ELF-1 (cell line): ENCODE measurements at places on chromosomes 5 and 9.

- DNase-seq, result no peak
Observed at GRCh38 chr5:40405996-40406740, 273.5 kb upstream of the PTGER4 start.

DNA sequence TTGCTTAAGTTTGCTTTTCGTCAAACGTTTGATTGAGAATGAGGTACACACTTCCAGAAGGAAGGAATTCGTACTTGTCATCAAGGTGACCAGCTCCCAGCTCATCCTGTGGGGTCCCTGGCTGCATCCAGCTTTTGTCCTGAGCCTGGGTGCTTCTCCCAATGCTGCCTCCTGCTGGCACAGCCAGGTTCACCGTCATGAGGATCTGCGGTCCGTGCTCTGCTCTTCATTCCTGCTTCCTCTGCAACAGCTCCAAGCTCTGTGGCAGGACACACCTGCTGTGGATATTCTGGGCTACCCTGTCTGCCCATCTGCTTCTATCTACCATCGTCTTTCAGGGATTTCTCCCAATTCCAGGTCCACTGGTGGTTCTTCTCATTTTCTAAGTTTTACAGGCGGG lies 13.3 kb upstream of the UBE2QL1 start:
- DNase-seq, result peak; percentile 72

DNA sequence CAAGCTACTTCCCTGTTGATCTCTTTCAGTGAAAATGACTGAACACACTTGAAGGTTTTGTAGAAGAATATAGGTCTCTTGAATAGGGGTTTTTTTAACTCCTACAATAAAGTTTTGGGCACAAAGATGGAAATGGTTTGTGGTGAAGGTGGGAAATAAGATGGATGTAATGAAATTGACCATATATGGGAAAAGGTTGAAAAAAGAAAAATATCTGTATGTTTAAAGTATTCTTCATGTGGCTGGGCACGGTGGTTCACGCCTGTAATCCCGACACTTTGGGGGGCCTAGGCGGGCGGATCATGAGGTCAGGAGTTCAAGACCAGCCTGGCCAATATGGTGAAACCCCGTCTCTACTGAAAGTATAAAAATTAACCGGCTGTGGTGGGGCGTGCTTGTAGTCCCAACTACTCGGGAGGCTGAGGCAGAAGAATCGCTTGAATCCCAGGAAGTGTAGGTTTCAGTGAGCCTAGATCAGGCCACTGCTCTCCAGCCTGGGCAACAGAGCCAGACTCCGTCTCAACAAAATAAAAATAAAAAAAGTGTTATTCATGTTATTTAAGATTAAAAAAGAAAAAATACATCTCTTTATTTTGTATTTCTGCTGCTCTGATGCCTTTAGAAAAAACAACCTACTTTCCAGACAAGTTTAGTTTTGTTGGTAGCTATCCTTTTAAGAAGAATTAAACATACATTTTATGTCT lies 2.2 kb downstream of the RBM27 start:
- DNase-seq, result no peak

DNA sequence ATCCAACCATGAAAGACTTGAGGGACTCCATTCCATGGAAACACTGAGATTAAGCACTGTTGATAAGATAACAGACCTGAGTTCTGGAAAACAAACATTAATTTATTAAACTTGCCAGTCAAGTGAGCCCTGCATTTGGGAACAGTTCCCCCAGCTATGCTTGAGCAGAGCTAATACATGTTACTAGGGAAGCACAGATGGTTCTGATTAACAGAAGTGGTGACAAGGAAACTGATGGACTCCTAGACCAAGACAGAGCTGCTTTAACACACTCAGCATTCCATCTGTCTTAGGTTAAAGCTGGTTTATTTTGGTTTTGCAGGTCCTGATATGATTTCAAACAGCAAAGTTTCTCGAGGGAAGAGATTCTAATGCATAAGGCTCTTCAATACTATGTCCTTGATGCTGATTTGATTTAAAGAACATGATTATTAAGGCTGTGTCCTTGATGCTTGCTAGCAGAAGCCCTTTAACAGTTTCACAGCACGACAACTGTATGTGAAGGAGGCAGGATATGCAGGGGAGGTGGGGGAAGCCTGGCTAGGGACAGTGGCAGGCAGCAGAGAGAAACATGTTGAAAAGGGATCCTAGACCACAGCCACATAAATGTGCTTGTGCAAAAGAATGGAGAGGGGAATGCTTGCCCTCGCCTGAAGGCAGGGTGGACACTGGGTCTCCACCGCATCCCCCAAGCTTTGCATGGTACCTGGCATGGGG lies 66.2 kb downstream of the ACTBL2 start:
- no peak for DNase-seq

DNA sequence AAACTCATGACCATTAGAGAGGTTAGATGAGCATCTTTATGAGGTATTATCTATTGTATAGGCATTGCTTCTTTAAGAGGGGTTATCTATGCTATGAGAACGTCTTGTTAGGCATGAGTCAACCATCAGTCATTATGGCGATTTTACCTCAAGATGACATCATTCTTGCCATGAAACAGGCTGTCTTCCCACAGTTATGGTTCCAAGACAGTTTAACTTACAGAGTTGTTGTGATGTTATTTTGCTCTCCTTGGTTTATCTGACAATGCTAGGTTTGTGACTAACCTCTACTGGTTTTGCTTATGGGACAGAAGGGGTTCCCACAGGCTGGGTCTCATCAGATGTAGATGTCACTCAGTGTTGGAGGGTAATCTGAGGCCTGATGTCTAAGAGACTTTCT lies 1864.7 kb upstream of the ACO1 start:
- no peak for DNase-seq

DNA sequence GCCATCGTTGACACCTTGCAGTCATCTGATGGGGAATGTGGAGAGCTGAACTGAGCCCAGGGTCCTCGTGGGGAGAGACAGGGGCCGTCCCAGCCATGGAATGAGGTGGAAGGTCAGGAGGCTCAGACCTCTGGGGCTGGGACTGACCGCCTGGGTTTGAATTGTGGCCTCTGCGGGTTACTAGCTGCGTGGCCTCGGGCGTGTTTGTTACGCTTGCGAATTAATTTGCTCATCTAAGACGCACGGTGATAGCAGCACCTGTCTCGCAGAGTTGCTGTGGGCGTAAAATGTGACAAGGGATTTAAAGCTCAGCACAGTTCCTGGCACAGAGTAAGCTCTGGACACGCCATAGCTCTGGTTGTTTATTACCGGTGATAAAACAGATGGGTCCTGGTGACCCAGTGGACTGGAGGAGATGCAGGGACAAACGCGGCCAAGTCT lies 19.4 kb upstream of the DAB2IP start:
- no peak for DNase-seq

DNA sequence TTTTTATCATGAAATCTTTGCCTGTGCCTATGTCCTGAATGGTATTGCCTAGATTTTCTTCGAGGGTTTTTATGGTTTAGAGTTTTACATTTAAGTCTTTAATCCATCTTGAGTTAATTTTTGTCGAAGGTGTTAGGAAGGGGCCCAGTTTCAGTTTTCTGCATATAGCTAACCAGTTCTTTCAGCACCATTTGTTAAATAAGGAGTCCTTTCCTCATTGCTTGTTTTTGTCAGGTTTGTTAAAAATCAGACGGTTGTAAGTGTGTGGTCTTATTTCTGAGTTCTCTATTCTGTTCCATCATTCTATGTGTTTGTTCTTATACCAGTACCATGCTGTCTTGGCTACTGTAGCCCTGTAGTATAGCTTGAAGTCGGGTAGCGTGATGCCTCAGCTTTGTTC lies 55.9 kb downstream of the YTHDC2 start:
- DNase-seq, result no peak

- no peak for DNase-seq
Observed at GRCh38 chr9:75039009-75039408, 10.9 kb upstream of the CARNMT1 start.

DNA sequence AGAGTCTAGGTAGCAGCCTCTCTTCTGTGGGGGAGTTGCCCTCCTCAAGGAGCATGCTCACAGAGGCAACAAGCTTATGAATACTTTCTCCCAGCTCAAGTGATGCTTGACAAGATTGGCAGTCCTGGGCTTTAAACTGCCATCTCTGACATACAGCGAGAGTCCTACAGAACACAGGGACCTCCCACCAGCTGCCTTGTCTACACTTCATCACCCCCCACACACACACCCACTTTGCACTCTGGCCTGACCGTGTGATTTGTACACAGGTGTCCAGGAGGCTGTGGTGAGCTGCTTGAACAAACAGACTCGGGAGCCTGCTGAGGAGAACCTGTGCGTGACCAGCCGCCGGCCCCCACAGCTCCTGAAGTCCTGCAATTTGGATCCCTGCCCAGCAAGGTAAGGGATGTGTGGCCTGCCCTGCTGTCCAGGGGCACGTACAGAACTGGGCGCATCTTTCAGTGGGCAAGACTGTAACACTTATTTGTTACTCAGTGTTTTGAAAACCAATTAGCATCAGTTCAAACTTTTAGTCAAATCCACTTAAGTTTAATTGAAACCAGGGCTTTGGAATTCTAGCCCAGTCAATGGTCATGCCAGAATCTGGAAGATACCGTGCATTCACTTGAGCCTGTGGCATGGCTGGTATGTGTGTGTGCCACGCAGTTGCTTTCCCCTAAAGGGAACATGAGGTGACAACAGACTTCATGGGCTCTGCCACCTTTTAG lies 247.5 kb downstream of the ADAMTSL1 start:
- DNase-seq, result no peak

DNA sequence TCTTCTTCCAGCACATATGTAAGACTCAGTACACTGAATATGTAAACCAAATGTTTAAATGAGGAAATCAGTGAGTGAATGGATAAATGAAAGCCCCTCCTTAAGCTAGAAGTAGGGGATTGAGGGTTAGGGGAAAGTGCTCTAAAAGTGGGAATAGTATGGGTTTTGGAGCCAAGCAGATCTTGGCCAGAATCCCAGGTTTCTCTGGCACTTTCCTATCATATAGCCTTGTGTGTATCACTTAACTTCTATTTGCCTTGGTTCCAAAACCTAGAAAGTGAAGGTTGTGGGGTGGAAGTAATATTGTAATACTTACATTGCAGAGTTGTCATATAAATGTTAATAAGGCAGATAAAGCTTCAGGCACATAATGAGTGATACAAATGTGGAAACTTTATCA lies 45.0 kb upstream of the SV2C start:
- DNase-seq, result no peak

- peak; percentile 69 for DNase-seq
Observed at GRCh38 chr5:181114844-181115778, 15.9 kb downstream of the OR2V1 start.

DNA sequence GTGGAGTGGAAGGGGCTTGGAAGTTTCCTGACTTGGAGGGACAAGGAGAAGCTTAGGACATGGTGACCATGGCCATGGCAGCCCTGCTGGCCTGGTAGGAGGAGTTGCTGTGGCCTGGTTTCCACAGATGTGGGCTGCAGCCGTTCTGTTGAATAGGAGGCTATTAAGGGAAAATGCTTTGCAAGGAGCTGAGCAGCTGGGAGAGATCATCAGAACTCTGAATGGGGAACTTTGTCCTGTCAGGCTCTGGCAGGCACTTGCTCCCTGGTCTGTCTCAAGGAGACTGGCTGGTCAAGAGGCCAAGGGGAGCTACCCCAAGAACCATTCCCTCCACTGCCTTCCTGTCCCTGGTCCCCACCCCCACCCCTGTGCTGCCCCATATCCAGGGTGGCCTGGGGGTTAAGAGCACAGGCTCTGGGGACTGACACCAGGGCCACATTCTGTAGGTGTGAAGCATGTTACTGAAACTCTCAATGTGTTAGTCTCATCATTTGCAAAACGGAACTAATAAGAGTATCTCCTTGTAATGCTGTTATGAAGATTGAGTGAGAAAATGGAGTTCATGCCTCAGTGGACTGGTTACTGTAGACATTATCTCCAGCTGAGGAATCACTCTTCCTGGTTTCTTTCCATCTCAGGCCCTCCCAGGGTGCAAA lies 84.0 kb upstream of the ARAP3 start:
- DNase-seq, result no peak

DNA sequence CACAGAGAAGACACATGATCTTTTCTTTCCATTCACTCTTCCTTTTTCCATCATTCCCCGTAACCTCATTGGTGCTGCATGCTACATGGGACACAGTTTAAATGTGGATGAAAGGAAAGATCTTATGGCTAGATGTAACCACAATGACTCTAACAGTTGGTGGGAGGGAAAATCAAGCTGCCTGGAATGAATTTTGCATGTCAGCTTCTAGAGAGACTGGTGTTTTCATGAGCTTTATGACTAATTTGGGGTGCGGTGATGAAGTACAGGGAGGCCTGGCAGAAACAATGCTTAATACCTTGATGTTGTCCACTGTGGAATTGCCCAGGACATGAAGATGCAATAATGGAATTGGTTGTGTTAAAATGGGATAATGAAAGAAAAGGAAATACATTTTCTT lies 55.9 kb upstream of the MYO10 start:
- no peak for DNase-seq

DNA sequence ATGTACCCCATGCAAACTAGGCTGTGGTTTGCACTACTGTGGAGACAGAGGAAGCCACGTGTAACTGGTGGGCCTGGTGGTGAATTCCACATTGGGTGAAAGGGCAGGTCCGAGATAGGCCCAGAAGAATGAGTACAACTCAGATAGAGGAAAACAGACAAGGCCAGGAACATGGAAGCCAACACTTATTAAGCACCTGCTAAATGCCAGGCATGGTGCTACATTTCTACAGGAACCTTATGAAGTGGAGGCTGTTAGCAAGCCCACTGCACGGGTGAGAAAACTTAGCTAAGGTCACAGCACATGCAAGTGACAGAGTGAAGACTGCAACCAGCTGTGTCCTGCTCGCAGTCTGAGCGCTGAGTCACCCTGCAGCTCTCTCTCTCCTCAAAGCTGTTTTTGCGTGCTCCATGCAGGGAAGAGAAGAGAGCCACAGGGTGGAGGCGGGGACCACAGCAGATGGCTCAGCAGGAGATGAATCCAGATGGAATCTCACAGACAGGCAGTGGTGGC lies 65.5 kb upstream of the SPTLC1 start:
- peak; percentile 69 for DNase-seq

GRCh38 chr9:35748242-35748857 lies 678 bp downstream of the GBA2 start:
- no peak for DNase-seq

DNA sequence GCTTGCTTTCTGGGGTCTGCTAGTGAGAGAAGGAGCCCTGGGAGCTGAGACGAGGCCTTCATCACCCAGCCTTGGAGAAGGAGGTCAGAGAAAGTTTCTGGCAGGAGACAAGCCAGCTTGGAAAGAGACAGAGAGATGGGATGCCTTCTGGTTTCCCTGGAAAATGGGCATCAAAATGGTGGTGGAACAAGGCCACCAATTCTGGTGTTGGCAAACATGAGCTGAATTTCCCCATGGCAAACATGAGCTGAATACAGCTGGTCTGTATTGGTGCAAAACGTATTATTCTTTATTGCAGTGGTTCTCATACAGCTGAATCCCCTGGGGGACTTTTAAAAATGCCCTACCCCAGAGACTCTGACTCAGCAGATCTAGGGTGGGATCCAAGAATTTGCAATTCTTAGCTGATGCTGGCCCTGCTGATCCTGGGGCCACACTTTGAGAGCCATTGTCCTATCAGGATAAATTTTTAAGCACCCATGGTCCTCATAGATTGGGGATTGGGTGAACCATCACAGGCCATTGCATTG lies 39.1 kb upstream of the S1PR3 start:
- no peak for DNase-seq

- no peak for DNase-seq
Observed at GRCh38 chr5:111079846-111080245, 8.3 kb downstream of the TSLP start.
